ENCODE measurements at places on chromosomes 6 and 20. TPM values are rescaled to one million over a fixed set of nuclear protein-coding genes. Genes with fewer than 3 reads are reported as not detected.

GTF3C6 gene
- 92.9 TPM for total RNA-seq

REM1 gene
- total RNA-seq, result not detected

PSORS1C1 gene
- not detected for total RNA-seq

EMILIN3 gene
- 10.3 TPM for total RNA-seq

- no peak for DNase-seq
Observed at GRCh38 chr6:26241033-26241895, 123.7 kb upstream of the BTN3A2 start.

DNA sequence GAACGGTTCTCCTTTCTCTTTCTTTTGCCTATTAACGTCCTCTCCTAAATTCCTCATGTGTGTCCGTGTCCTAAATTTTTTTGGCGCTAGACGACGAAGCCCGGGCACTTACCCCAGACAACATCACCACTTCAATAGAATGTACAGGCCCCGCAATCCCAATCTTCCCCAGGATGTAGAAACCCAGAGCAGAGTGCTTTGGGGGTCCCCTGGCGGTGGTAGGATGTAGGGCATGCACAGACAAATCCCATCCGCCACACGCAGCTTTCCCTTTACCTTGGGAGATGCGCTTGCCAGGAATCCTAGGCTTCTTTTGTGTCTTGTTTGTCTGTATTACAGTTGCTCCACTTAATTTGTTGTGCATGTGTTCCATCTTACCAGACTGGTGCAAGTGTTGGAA lies 417.3 kb upstream of the ARID1B start:
- DNase-seq, result no peak
